ENCODE measurements at places on chromosomes 7 and 10.

- DNase-seq = no peak
Measured at GRCh38 chr10:21171197-21171935, 274.3 kb upstream of the NEBL start.

GRCh38 chr7:35702541-35702940 is 7.6 kb upstream of the HERPUD2 start:
- DNase-seq = no peak

DNA sequence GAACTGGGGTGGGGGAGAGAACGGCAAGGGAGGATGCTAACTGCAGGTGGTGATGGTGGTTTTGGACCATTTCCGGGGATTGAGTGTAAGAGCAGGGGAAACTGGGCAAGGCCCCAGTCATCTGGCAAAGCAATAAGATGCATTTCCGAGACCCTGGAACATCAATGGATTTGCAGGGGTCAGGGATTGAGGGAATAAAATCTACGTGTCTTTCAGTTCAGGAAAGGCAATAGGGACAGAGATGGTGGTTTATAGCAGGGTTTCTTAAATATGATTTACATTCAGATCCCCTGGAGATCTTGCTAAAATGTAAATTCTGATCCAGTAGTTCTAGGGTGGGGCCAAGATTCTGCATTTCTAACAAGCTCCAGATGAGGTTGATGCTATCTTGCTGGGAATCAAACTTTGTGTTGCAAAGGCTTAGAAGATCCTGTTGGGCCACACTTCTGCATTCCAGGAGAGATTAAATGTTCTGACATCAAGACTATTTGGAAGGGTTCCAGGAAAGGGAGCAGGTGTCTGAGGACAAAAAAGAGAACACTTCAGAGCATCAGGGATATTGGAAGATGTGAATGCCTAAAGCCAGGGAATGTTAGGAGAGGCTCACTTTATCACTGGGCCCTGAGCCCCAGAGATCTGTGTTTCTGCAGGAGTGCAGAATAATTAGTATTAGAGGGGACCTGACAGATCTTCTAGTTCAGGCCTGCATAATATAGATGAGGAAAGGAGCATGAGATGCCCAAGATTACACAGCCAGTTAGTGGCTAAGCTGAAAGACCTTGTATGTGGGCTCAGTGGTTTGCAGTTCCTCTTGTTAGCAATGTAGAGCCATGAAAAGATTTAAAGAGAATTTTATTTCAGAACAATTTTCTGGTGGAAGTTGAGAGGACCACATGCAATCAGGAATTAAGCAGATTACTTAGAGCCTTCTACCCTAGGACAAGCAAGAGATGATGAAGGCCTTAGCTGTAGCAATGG is 32.4 kb downstream of the BLNK start:
- no peak for DNase-seq

- DNase-seq = peak; percentile 18
Measured at GRCh38 chr10:91006001-91006751, 85.3 kb upstream of the ANKRD1 start.

GRCh38 chr7:17342756-17343155 is 44.3 kb downstream of the AHR start:
- no peak for DNase-seq

GRCh38 chr10:129341087-129341486 is 126.0 kb upstream of the MGMT start:
- DNase-seq = no peak

- no peak for DNase-seq
Measured at GRCh38 chr7:9013940-9014339, 580.5 kb downstream of the NXPH1 start.

DNA sequence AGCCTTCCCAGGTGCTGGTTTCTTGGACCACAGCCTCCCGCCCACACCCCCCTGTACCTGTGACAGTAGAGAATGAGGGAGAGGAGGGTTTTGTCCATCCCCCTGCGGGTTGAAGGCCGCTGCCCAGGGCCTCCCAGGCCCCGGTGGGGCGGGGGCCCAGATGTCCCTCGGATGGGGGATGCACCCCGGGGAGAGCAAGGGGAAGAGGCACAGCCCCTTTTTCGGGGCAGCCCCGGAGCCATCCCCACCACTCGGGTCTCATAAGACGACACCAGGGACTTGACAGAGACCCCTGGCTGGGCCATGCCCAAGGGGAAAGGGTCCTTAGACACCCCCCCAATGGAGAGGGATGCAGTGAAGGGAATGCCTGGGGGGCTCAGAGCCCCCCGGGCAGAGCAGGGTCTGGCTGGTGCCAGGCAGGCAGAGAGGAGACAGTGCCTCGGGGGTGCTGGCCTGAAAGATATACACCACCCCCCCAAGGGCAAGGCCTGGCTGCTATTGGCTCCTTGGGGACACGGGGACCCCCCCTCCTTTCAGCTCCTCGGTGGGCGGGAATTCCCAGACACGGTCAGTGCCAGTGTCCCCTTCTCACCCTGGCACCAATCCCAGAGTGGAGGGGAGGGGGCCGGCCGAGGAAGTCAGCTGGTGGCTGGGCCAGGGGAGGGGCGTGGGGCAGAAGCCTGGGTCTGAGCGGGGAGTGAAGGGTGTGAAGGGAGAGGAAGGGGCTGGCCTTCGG is 3.7 kb upstream of the SPACDR start:
- DNase-seq = no peak

- no peak for DNase-seq
Measured at GRCh38 chr10:86266446-86267242, 100.0 kb downstream of the GRID1 start.

GRCh38 chr7:42186151-42186550 is 50.9 kb downstream of the GLI3 start:
- no peak for DNase-seq

DNA sequence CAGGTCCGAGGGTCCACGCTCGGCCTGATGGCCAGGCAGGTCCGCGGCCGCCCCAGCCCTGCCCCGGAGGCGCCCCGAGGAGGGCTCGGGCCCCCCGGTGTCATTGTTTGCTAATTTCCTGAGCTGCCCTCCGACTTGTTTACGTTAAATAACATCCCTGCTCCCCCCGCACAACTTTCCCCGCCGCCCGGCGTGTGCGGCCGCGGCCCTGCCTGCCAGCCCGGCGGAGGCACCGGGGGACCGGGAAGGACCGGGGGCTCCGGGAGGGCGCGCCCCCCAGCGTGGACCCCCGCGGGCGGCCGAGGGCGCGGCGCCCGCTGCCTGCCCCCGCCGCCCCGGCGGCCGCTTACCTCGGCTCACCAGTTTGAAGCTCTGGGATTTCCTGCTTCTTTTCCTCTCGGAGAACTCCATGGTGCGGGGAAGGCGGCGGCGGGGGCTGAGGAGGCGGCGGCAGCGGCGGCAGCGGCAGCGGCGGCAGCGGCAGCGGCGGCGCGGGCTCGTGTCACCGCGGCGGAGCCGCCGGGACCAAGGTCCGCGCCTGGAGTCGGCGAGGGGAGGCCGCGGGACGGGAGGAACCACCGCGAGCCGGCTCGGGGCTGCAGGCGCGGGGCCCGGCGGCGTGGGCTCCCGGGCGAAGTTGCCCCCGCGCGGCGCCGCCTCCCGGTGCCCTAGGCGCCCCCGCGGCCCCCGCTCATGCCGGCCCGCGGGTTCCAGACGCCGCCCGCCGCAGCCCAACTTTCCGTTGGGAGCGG is 515 bp downstream of the BEND7 start:
- DNase-seq = no peak

DNA sequence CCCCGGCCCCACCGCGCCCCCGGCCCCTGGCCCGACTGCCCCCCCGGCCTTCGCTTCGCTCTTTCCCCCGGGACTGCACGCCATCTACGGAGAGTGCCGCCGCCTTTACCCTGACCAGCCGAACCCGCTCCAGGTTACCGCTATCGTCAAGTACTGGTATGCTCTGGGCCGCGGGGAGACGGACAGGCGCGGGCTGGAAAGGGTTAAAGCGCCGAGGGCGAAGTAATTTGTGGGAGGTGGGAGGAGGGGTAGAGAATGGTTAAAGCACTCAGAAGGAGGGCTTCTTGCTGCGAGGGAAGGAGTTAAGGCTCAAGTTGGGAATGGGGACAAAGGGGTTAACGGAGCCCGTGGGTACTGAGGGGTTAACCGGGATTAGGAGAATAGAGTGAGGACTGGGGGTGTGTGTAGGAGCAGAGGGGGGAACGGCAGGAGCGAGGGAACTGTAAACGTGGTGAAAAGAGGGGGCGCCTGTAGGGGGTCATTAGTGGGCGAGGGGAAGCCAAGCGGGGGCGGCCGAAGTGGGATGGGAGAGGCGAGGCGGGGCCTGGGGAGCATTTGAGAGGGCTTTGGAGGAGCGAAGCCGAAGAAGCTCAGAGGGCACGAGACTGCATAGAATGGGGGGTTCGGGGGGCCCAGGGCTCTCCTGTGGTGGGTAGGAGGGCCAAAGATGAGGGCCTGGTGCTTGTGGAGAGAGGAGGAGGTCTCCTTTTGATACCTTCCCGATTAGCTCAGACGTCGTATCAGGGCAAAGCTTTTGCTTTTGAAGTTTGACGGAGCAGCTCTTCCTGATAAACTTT is 605 bp downstream of the SUFU start:
- DNase-seq = no peak

DNA sequence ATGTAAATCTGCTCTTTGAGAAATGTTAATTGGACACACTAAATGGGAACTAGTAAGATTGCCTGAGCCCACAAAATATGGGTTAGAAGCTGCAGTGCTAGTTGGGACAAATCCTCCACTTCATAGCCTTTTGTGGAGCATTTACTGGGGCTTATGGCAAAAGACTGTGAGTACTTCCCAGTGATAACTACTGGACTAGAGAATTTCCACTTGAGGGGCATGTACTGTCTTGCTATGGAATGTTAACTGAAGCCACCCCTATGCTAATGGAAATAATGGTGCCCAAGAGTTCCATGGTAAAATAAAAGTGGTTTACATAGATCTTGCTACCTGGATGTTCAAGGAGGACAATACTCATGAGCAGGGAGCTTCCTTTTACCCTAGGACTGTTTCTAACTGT is 29.3 kb downstream of the AVL9 start:
- no peak for DNase-seq

- no peak for DNase-seq
Measured at GRCh38 chr10:96172666-96173065, 42.6 kb downstream of the ZNF518A start.

- DNase-seq = no peak
Measured at GRCh38 chr10:69538461-69538860, 34.8 kb downstream of the NEUROG3 start.

GRCh38 chr10:114541081-114541796 is 116.8 kb downstream of the ABLIM1 start:
- peak; percentile 64 for DNase-seq

GRCh38 chr7:15684871-15685270 is 1.6 kb downstream of the MEOX2 start:
- DNase-seq = no peak

DNA sequence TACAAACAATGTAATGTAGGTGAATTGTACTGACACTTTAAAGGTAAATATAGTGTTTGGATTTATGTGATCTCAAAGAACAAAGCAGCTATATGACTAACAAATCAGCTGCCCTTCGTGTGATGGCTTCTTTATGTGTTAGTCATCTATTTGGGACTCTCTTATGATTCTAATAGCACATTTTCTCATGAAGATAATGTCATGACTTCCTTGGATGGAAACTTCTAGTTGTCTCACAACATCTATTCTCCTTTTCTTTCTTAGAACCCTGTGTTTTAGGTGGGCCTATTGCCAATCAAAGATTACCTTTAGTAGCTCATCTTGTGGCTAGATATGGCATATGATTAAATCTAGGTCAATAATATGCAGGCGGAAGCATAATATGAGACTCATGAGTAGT is 45.0 kb downstream of the TMEM106B start:
- no peak for DNase-seq

DNA sequence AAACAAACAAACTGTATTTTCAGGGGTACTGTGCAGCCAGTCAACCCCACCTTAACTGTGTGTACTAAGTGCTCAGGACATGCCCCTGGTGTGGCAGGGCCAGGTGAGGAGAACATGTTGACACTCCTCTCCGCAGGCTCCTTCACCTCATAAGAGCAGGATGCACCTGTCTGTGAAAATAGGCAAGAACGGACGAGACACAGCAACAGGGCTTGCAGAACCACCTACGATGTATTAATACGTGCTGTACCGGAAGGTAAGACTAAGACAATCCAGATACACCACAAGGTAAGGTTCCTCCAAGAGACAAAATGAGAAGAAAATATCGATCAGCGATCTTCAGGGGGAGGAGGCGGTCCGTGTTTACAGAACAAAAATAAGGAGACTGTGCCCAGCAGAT is 65.8 kb upstream of the CAMK2B start:
- no peak for DNase-seq

DNA sequence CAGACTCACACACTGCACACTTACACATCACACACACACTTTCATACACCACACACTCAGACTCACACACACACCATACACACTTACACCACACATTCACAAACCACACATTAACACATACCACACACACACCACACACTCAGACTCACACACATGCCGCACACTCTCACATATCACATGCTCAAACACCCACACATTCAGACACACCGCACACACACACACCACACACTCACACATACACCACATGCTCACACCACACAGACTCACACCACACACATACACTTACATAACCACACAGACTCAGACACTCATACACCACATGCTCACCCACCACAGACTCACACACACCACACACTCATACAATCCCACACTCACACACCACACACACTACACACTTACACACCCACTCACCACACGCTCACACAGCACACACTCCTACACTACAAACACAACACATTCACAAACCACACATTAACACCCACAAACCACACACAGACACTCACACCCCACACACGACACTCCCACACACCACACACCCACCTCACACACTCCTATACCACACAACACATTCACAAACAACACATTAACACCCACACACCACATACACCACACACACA is 125.4 kb downstream of the EVX1 start:
- DNase-seq = no peak

DNA sequence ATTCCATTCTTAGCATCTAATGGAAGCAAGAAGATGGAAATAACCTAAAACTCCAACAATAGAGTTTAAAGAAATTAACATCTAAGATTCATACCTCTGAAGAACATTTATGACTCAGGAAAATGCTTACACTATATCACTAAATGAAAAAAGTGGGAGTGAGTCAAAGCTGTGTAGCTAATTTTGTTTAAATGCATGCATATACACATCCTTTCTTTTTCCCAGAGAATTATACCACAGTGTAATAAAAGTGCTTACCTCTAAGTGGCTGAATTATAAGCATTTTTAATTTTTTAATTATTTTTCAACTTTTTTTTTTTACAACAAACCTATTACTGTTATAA is 44.3 kb downstream of the CCDC71L start:
- DNase-seq = no peak

Data from activated CD8-positive, alpha-beta memory T cell treated with anti-CD3 and anti-CD28 coated beads for 48 hours (primary cell).